Stimulated activated CD8-positive, alpha-beta memory T cell treated with anti-CD3 and anti-CD28 coated beads, Interleukin-12 subunit alpha, Interleukin-12 subunit beta, amount 100 ng/mL, for 4 hours (primary cell): ENCODE measurements at places on chromosomes 2 and 18.

DNA sequence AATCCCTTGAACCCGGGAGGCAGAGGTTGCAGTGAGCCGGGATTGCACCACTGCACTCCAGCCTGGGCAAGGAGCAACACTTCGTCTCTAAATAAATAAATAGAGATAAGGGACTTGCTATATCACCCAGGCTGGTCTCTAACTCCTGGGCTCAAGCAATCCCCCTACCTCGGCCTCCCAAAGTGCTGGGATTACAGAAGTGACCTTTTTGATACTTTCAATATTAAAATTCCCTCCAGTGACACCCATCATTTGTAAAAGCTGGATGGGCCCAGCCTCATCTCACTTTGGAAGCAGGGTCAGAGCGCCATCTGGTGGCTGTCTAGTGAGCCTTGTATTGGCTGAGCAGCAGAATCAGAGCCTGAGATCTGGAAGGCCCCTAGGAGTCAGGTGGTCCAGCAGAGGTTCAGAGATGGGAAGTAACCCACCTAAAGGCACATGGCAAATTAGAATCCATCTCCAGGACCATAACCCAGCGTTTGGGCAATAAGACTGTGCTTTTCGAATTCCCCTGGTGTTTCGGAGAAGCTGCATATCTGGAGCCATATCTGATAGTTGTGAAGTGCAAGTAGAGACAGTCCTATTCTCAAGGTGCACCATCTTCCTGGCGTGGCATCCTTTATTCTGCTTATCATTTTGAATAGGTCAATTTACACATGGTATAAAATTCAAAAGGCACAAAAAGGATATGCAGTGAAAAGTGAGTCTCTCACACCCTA, 18.3 kb upstream of the SLC35F6 start:
- DNase-seq: peak; percentile 43

DNA sequence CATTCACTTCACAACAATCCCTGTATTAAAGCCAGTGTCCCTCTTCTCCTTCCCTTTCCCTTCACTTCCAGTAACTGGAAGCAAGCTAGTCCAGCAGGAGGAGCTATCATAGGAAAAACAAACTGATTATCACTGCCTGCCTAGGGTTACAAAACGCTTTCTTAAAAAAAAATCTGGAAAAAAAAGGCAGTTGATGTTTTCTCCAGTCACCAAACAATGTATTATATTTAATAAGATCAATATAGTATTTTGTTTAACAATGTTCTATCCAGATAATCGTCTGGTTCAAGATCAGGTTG, 78.8 kb upstream of the ITGB6 start:
- no peak for DNase-seq

DNA sequence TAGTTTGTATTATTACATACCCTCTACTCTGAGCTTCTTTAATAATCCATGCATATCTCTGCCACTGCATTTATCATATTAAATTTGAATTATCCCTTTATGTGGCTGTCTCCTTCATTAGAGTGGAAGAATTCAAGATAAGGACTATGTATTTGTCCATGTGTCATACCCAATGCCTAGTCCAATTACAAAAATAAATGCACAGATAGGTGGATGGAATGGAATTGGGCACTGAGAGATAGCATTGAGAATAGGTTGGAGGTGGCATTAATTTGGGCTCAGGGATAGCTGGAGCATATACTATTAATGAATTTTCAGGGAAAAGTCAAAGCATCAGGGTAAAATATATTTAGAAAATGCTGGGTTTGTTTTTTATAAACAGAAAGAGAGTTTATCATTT, 893.2 kb downstream of the EPHA4 start:
- no peak for DNase-seq

GRCh38 chr2:150051004-150051403, 436.5 kb downstream of the RND3 start:
- no peak for DNase-seq

GRCh38 chr2:69138247-69138772, 125.3 kb downstream of the ANTXR1 start:
- DNase-seq: no peak

DNA sequence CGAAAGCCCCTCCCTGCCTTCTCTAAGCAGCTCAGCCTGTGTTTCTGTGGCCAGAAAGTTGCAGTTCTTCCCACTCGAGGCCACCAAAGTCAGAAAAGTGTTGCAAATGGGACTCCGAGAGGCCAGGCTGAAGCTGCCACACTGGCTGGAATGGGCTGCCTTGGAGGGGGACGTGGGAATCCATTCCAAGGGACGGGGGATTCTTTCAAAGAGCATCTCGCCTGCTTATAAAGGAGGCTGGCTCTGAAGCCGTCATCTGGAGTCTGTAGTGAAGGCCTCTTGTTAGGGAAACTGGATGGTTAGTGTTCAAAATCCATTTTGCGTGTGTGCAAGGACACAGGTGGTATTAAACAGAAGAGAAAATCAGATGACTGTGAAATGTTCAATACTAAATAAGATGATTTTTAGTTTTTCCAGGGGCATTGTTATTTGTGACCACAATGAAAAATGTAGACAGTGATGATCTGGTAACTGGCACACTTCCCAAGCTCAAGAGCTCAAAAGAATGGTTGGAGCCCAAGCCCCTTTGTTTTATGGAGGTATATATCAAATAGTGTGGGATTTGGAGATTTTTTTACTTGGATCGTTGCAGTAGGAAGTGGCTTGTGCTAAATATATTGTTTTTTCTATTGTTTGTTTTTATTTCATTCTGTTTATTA, 782 bp downstream of the FAM228B start:
- DNase-seq: no peak

DNA sequence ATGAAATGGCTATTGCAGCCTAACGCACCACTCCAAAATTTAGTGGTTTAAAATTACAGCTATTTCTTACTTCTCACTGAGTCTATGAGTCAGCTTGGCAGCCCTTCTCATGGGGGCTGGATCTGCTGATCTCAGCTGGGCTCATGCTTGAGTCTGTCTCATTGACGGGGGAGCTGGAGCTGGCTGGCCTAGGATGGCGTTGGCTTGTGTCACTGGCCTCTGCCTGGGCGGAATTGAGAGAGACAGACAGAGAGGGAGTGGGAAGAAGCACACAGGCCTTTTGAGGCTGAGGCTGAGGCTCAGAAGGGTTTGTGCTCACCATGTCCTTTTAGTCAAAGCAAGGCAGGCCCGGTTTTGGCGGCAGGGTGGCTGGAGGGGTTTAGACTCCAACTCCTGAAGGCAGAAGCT, 412.1 kb upstream of the MYT1L start:
- DNase-seq: no peak
